ENCODE measurements at places on chromosomes 7 and 10. TPM values are rescaled to one million over a fixed set of nuclear protein-coding genes. Genes with fewer than 3 reads are reported as not detected.

Gene OSBPL3
- total RNA-seq = 17.7 TPM

Gene SAMD9
- total RNA-seq = 5.9 TPM

Gene PODXL
- 12.7 TPM for total RNA-seq

Gene GRID2IP
- total RNA-seq = not detected

Gene HKDC1
- total RNA-seq = 5.4 TPM

Gene TRIL
- total RNA-seq = 0.37 TPM

Gene MAGI2
- total RNA-seq = 3.5 TPM

Measured in A375 (cell line).